KBM-7 (cell line): ENCODE measurements at places on chromosomes 13 and 19.
A peak's percentile ranks its signal among the peaks of the same experiment; 100 is the strongest.

DNA sequence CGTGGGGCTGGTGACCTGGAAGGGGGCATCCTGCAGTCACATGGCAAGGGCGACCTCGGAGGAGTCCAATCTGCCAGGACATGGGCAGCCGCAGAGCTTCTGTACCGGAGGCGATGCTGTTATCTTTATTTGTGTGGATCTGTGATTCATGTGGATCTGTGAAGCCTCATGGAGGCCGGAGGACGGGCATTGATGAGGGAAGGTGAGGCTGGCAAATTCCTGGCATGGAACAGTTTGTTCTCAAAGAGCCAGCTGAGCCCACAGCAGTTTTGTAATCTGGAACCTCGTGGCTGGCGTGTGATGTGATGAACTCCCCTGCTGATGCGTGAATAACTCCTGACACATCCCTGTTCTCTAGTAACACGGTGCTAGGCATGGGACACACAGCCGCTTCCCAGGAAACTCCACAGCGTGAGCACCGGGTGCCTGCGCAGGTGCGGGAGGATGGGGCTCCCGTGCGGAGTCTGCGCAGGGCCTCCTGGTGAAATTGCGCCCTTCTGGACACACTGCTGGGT, 40.4 kb downstream of the ATP11A start:
- DNase-seq: no peak

DNA sequence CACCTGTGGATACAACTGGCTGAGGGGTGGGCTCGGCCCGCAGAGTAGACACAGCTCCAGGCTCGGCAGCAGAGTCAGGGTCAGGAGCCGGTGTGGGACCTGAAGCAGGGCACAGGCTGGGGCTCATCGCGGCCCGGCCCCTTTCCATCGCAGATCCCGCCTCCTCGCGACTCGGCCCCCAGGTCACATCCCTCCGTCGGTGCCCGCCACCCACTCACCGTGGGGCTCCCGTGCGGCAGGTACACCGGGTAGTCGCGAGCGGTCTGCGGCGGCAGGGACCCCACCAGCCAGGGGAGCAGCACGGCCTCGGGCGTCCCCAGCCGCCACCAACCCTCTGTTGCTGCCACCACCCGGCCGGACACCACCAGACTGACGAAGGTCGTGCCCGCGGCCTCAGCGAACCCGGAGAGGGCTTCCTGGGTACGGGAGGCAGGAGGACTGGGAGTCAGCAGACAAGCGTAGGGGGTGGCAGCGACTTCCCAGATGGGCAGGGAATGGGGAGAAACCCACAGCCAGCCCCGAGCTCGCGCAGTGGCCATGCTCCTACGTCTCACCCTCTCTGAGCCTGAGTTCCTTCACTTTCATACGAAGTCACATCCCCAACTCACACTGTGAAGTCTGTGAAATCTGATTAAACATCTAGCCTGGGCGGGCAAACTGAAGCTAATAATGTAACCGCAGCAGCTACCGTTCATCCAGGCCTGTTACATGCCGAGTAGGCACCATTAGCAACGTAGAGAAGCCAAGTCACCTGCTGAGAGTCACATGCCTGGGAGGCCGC, 3.7 kb downstream of the FUZ start:
- DNase-seq: no peak

- no peak for DNase-seq
These were observed 35.4 kb downstream of the WDFY2 start for GRCh38 chr13:51619614-51620013.

DNA sequence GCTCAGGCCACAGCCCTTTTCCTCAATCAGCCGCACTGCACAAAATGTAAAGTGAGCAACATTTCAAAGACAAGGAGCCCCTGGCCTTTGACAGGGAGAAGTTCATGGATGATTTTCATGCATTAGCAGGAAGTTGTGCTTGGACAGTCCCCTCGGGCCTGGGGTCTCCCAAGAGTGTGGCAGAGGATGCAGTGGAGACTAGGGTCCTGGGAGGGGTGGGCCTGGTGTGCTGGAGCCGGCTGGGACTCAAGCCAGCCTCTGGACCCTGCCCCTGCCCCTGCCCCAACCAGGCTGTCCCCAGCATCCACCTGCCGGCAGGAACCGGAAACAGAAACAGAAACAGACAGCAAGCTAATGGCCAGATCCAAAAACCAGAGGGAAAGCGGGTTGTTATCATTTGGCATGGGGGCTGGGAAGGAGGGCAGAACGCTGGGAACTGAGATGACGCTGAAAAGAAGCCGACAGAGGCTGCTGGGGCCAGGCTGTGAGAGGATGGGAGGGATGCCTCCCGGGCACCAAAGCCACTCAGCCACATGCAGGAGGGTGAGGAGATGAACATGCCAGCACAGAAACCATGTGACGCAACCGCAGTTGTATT, 2.3 kb downstream of the GAS6 start:
- no peak for DNase-seq

DNA sequence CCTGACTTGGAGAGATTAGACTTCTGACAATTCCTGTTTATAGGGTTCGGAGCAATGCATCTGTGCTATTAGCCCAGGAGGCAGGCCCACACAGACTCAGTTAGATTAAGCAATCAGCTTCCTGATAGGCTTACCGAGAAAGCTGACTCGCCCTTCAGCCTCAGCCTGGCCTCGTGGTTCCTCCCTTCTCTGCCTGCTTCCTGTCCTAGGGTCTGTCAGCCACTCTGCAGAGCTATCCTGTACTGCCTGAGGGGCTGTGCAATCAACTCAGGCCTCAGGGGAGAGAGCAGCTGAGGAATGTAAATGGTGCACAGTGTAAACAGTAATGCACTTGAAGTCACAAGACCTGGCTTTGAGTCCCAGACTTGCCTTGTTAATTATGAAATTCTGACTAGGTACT, 30.7 kb downstream of the HTR2A start:
- peak; percentile 80 for DNase-seq

- DNase-seq: no peak
These were observed 12.2 kb upstream of the MLLT1 start for GRCh38 chr19:6292006-6292405.

- DNase-seq: no peak
These were observed 6.3 kb downstream of the TEAD2 start for GRCh38 chr19:49355909-49356353.

DNA sequence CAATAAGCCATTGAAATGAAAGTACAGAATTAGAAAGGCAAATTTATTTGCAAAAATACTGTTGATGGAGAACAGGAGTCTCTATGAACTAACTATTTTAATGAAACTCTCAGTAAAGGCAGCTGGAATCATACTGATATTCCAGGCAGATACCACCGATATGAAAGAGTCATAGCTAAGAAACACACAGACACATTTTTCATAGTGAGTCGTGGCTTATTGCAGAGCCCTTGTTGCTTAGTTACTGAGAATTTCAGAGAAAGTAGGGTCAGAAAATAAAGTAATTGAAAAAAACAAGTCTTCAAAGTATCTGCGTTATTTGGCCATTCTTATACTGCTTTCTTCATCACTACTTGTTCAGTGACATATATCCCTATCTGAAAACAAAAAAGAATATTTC, 1890.9 kb downstream of the PCDH9 start:
- no peak for DNase-seq

DNA sequence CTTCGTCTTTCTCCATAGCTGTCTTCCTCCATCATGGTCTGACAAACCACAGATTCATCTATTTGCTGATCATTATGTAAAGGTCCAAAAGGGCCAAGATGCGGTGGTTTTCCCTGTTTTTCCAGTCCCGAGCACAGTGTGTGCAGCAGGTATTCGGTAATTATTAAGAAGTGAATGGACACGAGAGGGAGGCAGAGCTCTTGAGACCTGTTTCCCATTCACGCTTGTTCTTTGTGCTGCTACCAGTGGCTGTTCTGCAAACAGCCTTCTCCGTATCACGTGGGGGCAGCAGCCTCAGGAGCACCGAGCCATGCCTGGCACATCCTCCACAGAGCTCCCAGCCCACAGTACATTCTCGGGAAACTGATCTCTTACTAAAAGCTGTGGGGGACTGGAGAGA, 50.3 kb downstream of the CCDC70 start:
- DNase-seq: no peak

DNA sequence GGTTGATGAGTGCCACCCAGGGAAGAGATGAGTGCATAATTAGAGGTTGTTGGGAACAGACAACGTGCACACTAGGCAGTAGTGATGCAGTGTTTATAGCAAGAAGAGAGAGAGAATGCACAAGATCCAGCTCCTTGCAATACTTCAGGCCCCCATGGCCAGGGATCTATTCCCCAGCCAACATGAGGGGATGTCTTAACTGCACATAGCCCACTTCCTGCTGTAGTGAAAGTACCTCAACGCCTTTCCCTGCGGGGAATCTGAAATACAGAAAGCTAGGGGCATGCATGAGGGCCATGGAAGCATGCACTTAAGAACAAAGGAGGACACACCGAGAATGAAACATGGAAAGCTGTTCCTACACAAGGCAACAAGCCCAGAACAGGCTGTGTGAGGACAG, 636.7 kb upstream of the GPC6 start:
- DNase-seq: no peak

- no peak for DNase-seq
These were observed 11.1 kb downstream of the POU2F2 start for GRCh38 chr19:42121036-42121621.

DNA sequence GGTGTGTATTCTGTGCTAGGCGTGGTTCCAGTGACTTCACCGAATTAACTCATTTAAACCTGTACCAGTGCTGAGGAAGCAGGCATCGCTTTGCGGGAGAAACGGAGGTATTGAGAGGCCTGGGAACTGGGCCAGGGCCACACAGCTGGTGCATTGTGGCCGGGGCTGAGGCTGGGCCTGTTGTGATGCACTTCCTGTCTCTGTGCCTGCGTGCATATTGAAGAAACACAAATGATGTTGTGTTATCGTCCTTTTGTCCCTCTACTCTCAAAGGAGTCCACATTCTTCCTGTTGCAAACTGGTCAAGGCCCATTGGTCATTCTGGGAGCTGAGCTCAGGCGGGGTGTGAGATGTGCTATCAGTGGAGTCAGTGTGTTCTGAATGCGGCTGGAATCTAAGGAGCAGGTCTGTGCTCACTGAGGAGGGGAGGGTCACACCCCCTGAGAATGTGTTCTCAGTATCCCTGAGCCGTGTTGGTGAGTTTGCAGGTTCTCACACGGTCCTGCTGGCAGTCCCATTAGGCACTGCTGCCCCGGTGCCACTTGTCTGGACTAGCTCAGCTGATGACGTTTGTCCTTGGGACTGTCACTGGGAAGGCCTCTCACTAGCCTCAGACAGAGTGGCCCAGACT, 62.1 kb downstream of the ARHGEF7 start:
- peak; percentile 67 for DNase-seq

GRCh38 chr19:33306853-33307792, 4.8 kb upstream of the CEBPA start:
- no peak for DNase-seq

- no peak for DNase-seq
These were observed 27.6 kb downstream of the CPT1C start for GRCh38 chr19:49718511-49718910.

DNA sequence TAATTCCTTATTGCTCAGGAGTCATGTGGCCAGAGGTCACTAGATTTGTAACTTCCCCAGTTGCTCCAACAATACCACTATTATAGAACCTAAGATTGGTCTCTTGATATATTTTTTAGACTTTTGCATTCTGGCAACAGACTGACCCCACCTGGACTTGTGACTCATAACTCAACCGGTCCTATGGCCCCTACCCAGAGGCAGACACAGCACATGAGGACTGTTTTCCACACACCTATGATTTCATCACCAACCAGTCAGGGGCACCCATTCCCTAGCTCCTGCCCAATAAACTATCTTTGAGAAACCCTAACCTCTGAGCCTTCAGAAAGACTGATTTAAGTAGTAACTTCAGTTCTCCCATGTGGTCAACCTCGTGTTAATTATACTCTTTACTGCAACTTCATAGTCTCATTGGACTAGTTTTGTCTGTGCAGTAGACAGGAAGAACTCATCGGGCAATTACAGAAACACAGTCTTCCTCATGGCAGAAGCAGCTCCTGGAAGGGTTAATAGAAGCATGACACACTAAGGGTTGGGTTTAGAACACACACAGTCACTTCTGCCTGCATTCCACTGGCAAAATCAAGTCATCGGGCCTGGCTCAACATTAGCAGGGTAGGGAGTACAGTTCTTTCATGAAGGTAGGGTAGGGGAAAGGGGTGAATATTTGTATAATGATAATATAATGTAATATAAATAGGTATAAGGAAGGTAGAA, 251.8 kb downstream of the UQCRFS1 start:
- no peak for DNase-seq

GRCh38 chr19:54444737-54445136, 4.3 kb upstream of the LENG8 start:
- DNase-seq: no peak

DNA sequence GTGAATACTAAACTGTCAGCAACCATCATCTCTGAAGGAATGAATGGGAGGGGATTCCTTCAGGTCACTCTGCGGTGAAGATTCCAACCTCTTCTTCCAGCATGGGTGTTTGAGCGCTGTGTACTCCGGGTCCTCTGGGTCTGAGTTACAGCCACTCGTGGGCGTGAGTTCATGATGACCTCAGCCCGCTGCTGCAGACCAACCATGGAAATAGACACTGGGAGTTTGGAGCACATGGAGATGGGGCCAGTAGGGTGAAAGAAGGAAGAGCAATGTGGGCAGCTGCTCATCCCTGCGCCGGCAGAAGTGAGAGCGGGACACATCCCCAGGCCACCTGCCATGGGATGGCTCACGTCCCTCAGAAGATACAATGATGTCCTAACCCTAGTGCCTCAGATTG, 16.8 kb upstream of the RAB20 start:
- no peak for DNase-seq

DNA sequence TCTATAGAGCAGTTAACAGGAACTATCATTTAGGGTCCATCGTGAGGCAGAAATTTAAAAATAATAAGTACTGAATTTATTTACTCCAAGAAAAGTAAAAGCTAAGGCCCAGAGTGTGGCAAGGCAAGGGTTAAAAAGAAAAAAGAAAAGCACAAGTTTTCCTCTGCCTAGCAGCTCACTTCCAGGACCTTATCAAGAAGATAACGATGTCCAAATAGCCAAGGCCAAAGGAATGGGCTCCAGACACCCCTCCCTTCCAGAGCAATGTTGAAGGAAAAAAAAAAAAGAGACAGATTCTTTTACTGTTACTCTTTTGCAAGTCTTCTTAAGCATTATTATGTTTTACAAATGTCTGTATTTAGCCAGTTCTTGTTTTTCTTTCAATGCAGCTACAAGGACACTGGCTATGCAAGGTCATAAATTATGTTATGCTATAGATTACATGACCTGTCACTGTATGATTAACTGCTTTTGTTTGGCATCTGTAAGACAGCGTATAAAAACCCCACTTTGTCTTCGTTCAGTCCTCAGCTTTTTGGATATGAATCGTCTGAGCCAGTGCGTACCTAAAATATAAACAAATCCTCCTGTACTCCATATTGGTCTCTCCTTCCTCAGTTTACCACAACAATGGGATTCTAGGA, 2.9 kb upstream of the ZNF700 start:
- DNase-seq: no peak
